Choroid plexus epithelial cell (primary cell): ENCODE measurements at places on chromosomes 3 and 15.

GRCh38 chr15:34025252-34025651 lies 13.8 kb downstream of the AVEN start:
- DNase-seq = no peak

- peak; percentile 26 for DNase-seq
These were observed 42.1 kb downstream of the PPCDC start for GRCh38 chr15:75065467-75065850.

DNA sequence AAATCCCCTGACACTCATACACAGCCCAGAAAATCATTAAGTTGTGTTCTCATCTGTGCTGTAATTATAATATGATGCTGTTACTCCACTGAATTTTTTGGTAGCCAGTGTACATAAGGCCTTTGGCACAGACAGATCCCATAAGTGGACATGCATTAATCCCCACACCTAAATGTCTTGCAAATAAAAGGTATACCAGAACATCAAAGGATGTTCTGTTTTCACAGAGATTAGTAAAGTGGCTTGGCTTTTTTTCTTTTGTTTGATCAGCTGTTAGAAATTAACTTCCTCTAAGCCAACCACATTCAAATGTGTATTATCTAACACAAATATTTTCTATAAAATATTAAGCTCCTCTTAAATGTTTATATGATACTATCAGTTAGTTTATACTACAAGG lies 2.7 kb downstream of the SST start:
- DNase-seq = no peak

DNA sequence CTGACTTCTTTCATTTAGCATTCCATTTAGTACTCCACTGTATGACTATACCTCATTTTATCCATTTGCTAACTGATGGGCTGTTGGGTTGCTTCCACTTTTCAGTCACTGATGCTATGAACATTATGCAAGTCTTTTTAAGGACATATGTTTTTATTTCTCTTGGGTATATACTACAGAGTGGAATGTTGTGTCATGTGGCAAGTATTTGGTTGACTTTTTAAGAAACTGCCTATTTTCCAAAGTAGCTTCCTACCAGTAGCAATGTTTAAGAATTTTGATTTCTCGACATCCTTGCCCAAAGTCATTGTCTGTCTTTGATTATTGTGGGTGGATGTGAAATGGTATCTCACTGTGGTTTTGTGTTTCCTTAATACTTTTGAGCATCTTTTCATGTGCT lies 110.1 kb upstream of the TPM1 start:
- peak; percentile 78 for DNase-seq

- no peak for DNase-seq
These were observed 37.1 kb upstream of the BOC start for GRCh38 chr3:113174304-113174703.

DNA sequence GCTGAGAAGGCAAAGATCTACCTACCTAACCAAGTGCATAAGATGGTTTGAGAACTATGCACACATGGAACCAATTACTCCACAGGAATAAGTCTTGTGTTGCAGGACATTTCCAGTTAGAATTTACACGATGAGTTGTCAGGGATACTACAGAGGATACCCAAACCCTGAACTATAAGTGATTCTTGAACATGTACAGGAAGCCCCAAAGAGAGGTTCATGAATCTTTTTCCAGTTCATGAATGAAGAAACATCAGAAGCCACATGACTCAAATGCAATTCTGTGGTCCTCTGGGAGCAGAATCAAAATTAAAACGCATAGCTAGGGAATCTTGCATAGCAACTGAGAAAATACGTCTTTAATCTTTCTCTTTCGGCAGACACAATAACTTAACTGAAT lies 114.1 kb upstream of the LMCD1 start:
- DNase-seq = no peak

- DNase-seq = peak; percentile 42
These were observed 1.1 kb upstream of the IGF1R start for GRCh38 chr15:98647026-98647773.

DNA sequence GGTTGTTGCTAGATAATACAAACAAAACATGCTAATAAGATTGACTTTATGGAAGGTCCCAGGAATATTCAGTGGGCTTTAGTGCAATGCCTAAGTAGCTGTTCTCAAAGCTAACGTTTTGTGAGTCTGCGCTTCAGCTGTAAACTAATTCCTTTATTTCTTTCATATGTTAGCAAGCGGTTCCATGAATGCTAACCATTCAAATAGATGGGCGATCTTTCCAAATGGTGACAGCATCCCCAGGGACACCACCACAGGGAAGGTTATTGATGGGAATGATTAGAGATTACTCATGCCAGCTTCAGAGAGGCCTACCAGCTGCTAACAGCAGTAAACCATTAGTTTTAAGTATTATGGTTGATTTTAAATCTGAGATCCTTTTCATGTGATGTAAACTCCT lies 405.7 kb upstream of the MCTP2 start:
- DNase-seq = no peak

DNA sequence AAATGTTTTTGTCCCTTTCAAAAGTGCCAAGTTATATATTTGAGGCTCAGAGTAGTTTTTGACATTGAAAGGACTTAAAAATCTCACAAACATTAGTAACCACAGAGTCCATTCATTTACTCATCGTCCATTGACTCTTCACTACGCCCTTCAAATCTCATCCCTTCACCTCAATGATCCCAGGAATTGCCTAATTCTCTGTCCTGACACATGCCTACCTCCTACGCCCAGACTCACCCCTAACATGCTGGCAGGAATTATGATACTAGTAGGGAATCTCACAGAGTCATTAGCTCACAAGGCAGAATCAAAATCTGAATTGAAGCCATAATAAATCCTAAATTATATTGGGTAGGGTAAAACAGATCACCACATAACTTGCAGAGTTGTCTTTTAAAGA lies 410.1 kb downstream of the RAP2B start:
- DNase-seq = no peak

DNA sequence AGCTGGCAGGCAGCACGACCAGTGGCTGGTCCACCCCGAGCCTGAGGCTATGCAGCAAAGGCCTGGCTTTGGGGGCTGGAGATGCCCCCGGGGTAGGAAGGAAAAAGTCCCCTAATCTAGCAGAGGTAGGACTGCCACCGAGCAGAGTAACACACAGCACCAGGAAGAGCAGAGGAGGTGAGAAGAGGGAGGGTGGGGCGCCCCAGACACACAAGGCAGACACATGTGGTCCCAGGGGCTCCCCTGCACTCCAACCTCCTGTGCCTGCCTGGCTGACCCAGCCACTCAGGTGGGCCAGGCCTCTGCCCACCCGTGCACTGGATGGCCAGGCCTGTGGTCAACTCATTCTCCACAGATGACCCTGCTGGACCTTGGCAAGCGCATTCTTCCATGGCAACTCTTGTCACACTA lies 112.4 kb downstream of the ADCY5 start:
- DNase-seq = no peak

DNA sequence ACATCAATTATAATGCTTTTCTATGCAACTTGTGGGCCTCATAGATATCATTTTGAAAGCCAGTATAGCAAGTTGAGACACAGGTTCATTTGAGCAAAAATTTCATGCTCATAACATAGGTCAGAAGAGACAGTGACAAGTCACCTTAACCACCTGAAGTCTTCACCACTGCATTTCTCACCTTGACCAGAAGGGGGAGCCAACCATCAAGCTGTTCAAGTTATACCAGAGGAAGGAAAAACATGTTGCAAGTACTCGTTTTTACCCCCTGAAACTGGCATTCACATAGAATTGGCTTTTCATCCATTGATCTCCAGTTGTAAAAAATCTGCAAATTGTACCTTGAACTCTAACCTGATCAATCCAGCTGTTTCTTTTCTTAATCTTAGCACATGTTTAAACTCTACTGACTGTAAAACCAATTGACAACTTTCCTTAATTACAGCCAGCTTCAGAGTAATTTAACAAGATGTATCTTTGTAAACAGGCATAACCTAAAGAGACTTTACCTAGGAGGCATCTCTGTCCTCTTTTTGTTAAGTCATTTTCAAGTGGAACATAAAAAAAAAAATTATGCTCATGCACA lies 1.4 kb downstream of the LMOD3 start:
- DNase-seq = peak; percentile 88

GRCh38 chr3:117645561-117646242 lies 936.1 kb downstream of the TUSC7 start:
- DNase-seq = peak; percentile 31

DNA sequence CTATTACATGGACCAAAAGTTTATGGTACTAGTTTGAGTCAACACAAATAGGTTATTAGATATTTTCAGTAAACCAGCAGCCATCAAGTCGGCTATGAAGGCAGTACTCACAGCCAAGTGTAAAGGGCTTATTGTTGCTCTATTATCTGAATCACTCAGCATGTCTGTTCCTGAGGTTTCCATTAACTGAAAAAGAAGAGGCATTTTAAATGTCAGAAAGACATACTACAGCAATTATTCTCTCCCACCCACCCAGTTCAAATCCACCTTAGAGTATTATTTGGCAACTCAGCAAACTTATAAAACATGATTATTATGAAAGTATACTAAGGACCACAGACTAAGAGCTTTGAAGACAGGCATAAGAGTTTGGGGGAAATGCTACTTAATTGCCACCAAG lies 93.1 kb downstream of the BTD start:
- DNase-seq = no peak

- DNase-seq = no peak
These were observed 69.7 kb downstream of the ST8SIA2 start for GRCh38 chr15:92463352-92463751.

- peak; percentile 96 for DNase-seq
These were observed 11.3 kb upstream of the DLG1 start for GRCh38 chr3:197309528-197310361.

DNA sequence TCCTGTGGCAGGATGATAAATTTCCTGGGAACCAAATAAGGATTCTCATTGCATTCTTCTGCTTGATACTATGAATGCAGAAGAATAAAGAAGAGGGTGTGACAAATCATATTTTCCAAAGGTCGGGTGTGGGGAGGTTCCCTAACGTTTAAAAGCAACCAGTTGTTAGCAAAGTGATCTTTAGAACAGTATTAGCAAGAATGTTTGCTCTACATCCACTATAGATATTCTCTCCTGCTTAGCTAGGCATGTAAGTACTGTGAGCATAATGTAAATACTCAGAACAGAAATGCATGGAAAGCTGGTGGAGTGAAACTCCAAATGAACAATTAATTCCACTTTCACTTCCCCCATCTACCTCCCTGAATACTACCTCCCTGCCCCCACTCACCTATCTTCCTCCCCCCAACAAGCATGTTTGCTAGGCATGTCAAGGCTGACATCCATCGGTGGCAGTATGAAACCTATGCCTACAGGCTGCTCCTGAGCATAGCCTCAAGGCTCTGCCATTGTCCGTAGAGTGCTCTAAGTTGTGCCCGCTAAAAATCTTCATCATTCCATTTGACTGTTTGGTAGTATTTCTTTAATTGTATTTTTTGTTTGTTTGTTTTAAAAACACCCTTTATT lies 329.7 kb downstream of the TIGIT start:
- DNase-seq = peak; percentile 41

DNA sequence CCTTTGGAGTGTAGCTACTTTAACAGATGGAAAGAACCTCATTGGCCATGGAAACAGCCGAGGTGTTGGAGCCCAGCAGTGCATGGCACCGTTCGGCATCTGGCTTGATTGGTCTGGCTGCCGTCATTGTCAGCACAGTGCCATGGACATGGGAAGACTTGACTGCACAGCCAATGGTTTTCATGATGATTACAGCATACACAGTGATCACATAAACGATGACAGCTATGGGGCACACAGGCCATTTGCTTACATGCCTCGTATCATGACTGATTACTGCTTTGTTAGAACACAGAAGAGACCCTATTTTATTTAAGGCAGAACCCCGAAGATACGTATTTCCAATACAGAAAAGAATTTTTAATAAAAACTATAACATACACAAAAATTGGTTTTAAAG lies 44.1 kb downstream of the PGPEP1L start:
- no peak for DNase-seq

GRCh38 chr3:45739991-45740390 lies 50.8 kb downstream of the SACM1L start:
- no peak for DNase-seq

- no peak for DNase-seq
These were observed 9.9 kb upstream of the LPCAT4 start for GRCh38 chr15:34376856-34377255.

- peak; percentile 41 for DNase-seq
These were observed 19.0 kb upstream of the MEX3B start for GRCh38 chr15:82064824-82065223.

GRCh38 chr3:53180305-53181023 lies 19.5 kb downstream of the PRKCD start:
- DNase-seq = no peak

GRCh38 chr3:125317761-125318160 lies 57.4 kb downstream of the ZNF148 start:
- no peak for DNase-seq

GRCh38 chr3:119697394-119697793 lies 5.4 kb upstream of the CFAP91 start:
- DNase-seq = no peak

- DNase-seq = no peak
These were observed 19.1 kb upstream of the HHATL start for GRCh38 chr3:42721690-42722089.

- no peak for DNase-seq
These were observed 45.0 kb downstream of the KLF13 start for GRCh38 chr15:31371520-31372240.

- no peak for DNase-seq
These were observed 241.2 kb downstream of the KLF13 start for GRCh38 chr15:31567861-31568260.

DNA sequence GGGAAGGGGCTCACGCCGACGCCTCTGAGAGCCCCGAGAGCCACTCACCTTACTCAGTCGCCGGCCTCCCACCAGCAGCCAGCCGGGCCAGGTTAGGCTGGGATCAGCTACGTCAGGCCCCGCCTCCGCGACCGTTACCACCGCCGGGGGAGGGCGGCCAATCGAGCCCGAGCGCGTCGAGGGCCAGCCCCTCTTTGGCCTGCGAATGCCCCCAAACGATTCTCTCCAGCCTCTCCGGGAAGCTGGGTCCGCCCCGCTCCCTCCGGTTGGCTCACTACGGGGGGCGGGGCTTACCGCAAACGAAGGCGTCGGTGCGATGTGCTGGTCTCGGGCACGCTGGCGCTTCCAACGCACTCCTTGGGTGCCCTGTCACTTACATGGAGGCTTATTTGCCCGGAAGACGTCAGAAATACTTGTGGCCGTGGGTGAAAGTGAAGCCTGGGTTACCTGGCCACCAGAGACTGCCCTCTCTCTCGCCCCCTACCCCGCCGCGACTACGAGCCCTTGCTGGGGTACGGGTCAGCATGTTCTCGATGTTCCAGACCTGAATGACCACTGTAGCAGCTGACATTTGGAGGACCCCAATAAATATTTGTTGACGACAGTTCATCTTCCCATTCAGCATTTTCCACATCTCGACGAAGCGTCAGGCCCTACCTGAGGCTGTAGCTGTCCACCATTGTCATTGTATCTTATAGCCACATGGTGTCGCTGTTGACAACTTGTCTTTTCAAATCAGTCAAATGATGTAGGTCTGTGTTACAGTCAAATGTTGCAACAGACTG lies at the start of gene CEP70:
TSS of gene CEP70 (minus strand) at position 111 of the 785 bp plus-strand sequence. CDS start 21,333 bp downstream, outside the sequence.
- peak; percentile 98 for DNase-seq

DNA sequence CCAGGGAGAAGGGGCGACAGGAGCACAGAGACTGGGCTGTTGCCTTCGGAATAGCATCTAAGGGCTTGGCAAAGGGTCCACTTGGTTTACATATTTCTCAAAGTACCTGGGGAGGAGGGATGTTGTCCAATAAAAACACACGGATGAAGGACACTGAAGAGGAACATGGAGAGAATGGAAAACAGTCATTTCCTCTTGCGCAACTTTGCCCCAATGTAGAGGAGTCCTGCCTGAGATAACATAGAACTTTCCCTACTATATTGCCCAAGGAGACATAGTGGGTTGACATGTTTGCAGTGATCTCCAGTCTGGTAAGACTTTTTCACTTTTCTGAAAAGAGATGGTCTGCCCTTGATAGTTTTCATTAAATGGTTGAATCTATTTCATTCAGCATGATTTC lies 468.8 kb upstream of the SUCLG2 start:
- no peak for DNase-seq
